ENCODE measurements at places on chromosomes 6 and 20.
A peak's percentile ranks its signal among the peaks of the same experiment; 100 is the strongest.

GRCh38 chr6:135170238-135170637, 10.9 kb upstream of the MYB start:
- DNase-seq = no peak

- no peak for DNase-seq
Measured at GRCh38 chr6:34465531-34466241, at the start of gene PACSIN1. PACSIN1 (plus strand) TSS chr6:34466076; CDS start chr6:34526306, 60,230 bp downstream.

GRCh38 chr6:110039981-110040383, 61.9 kb downstream of the GPR6 start:
- peak; percentile 23 for DNase-seq

DNA sequence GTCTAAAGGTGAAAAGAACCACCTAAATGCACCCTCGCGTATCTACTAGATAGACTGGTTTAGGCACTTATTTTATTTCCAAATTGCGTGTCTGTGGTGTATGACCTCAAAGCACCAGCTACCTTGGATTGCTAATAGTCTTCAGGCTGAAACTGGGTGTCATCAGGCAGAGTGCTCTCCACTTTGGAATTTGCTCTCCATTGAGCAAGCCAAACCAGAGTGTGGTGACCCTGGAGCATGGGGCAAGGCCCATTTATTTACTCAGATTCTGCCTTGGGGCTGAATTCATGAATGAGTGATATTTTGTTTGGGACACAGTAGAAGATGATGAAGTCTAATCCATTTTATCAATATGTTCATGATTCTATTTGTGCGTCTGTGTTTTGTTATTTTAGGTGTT, 812.8 kb upstream of the SLC35B3 start:
- no peak for DNase-seq

GRCh38 chr6:150303256-150303655, 65.6 kb upstream of the IYD start:
- DNase-seq = no peak

DNA sequence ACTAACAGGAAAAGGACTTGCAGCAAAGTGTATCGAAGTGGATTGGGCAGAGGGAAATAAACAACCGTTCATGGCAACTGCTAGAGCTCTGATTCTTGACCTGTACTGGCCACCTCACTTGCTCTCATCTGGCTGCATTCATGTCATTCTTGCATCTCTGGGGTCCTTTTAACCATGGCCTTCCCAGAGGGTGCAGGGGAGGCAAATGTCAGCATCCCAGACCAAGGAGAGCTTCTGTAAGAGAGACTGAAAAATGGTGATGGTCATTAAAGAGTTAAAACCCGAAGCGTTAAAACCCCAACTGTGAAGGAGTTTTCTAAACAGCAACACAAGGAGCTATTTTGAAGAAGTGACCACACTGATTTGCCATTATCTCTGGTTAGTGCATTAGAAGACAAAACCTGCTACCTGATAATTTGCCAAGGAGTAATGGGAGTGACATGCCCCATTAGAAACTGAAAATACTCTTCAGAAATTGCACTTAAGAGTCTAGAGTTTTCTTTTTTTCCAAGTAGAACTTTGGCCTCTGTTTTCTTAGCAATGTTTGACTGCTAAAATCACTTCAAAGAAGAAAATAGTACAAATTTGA, 62.4 kb downstream of the APCDD1L start:
- DNase-seq = no peak

- no peak for DNase-seq
Measured at GRCh38 chr6:57158658-57159057, 13.5 kb upstream of the BAG2 start.

GRCh38 chr6:6713657-6714056, 125.1 kb downstream of the LY86 start:
- DNase-seq = no peak

GRCh38 chr6:3795836-3796718, 44.6 kb upstream of the PXDC1 start:
- DNase-seq = no peak

- no peak for DNase-seq
Measured at GRCh38 chr6:90388395-90388794, 91.8 kb upstream of the BACH2 start.

DNA sequence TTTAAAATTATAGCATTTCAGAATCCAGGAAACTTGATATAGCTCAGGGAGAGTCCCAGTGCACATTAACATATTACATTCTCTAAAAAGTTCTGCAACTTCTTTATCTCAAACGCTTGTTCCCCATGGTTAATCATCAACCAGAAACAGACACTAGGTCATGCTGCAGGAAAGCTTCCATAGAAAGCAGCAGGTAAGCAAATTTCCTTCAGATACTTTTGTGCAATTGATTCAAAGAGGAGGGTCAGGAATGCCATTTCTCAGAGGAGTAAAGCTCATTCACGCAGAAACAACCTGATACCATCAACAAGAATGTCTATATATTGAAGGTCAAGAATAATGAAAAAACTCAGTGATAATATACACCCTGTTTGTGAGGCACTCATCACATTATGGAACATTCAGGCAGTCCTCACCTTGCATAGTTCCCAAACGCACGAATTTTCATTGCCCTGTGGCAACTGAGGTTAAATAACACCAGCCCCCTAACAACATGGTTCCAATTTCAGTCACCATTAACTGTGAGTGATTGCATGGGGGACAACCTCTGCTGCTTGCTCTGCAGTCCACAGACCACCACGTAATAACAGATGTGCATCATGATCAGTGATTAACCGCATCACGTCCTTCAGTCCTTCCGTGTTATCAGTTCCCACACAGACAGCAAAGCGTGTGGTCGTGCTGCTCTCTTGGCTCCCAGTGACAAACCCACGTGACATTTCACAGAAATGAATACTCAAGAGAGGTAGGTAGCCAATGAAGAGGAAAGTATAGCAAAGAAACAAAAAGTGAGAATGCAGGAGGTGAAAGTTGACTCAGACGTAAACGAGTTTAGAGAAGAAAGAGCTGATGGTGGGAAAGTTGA, 95.7 kb downstream of the LY86 start:
- DNase-seq = no peak

GRCh38 chr6:105364243-105364642, 38.6 kb downstream of the PREP start:
- DNase-seq = no peak

- no peak for DNase-seq
Measured at GRCh38 chr6:27049863-27050781, 197.4 kb upstream of the PRSS16 start.

- DNase-seq = no peak
Measured at GRCh38 chr6:142207265-142207877, 60.3 kb downstream of the VTA1 start.

GRCh38 chr6:46381579-46381978, 109.7 kb downstream of the RCAN2 start:
- DNase-seq = no peak

GRCh38 chr20:2379511-2380229, 1.0 kb upstream of the TGM6 start:
- DNase-seq = no peak

DNA sequence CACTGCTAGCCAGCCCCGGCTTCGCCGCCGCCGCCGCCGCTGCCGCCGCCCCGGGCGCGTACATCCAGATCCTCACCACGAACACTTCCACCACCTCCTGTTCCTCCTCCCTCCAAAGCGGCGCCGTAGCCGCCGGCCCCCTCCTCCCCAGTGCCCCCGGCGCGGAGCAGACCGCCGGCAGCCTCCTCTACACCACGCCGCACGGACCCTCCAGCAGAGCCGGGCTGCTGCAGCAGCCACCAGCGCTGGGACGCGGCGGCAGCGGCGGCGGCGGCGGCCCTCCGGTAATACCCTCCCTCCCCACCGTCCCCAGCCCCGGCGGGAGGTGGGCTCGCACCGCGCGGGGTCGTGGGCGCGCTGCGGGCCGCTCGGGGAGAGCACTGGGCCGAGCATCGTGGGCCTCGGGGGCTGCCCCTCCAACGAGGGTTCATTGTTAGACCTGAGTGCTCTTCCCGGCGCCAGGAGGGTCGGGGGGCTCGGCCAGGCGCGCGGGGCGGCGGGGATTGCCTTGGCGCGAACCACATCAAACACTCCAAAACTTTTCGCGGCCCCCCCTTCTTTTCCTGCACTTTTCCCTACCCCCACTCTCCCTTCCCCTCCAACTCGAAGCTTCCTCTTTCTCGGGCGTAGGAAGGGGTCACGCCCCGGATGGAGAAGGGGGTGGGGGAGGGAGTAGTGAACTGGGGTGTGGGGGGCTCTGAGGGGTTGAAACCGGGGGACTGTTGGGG, 827 bp downstream of the E2F3 start:
- DNase-seq = no peak

GRCh38 chr6:156398966-156399365, 378.2 kb upstream of the ARID1B start:
- DNase-seq = no peak

- no peak for DNase-seq
Measured at GRCh38 chr20:50144362-50144761, 9.2 kb downstream of the PEDS1 start.

DNA sequence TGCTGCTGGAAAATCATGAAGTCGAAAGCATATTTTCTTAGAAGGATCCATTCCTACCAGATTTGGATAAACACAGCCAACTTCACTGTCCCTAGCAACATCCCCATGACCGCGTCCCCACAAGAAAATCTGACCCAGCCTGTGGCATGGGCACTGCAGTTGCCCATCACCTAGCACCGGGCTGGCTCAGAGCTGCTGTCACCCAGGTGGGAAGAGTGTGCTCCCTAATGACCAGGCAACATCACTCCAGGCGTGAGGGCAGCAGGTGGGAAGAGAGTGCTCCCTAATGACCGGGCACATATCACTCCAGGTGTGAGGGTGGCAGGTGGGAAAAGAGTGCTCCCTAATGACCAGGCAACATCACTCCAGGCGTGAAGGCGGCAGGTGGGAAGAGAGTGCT, 238.0 kb downstream of the TBXT start:
- DNase-seq = no peak

DNA sequence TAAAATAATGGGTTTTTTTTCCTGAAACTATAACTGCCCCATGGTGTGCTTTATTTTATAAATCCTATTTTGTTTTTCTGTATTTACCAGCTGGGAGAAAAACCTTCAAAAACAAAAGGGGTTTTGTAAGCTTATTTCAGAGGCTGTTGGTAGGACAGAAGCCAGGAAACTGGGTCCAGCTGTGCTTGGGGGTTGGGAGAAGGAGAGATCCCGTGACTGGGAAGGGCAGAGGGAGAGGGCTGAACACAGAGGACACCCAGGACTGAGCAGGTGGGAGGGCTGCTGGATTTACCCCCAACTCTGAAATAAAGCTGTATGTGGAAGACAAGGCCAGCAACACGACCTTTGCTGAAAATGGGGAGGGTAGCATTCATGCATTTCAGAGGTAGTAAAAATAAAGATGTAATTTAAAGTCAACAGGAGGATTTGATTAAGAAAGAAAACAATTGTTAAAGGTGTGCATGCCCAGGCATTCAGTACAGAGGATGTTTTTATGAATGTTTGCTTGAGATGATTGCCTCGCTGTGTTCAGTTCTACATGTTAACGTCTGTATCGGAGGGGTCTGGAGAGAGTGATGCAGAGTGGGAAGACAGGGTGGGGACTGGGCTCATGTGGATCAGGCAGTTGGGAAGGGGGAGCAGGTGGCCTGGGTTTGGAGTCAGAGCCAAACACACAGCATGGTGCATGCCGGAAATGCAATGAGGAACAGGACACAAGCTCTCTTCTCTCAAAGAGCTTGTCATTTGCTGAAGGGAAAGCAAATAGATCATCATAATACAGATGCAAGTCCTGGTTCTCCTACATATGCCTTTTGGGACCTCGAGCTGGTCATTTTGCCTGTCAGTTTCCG, 21.4 kb downstream of the ARFGEF3 start:
- peak; percentile 70 for DNase-seq

DNA sequence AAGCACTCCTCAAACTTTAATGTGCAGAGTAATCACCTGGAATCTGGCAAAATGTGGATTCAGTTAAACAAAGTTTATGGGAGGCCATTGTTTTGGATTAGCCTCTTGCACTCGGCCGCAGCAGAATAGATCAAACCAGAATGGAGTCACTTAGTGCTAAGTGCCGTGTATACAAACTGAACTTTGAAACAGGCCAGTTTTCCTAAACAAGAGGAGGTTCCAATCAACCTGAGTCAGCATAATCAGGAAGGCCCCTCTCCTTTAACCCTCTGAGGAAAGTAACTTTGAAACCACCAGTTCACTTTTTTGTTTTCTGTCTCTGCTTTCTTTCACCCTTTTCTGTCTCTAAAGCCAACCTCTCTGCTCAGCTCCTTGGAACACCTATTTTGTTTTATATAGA, 92.2 kb downstream of the UST start:
- DNase-seq = no peak

DNA sequence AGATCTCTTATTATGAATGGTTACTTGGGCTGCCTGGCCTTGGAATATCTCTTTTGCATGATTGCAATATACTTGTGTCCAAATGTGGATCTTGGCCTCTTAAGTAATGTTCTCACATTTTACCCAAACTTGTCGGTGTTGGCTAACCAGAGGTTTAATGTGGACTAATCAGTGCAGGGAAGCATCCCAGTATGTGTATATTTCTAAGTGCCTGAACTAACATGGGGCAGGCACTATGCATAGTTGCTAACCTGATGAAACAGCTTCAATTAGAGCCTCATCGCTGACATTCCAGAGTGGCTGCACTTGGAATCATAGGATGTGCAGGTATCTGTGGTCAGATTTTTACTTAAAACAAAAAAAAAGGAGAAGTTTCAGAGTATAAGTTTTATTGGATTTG, 160.0 kb downstream of the PDE7B start:
- DNase-seq = no peak

- DNase-seq = no peak
Measured at GRCh38 chr6:99099243-99099642, 151.5 kb upstream of the FBXL4 start.

DNA sequence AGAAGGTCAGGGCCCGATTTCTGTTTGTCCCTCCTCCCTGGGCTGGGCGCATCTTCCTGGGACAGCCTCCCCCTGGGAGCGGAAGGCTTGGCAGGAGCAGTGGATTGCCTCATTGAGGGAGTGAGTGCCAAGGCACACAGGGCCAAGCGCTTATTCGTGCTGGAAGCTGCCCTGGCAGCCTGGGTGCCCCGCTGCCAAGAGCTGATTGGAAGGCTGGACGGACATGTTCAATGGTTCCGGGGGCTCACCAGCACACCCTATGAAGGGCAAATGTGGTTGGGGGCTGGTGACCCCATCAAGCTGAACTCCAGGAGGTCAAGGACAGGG, 10.3 kb upstream of the ZNF831 start:
- no peak for DNase-seq
